ENCODE measurements at places on chromosomes 7 and 10.

GRCh38 chr7:76023002-76023401 lies 24.8 kb downstream of the STYXL1 start:
- DNase-seq: no peak

DNA sequence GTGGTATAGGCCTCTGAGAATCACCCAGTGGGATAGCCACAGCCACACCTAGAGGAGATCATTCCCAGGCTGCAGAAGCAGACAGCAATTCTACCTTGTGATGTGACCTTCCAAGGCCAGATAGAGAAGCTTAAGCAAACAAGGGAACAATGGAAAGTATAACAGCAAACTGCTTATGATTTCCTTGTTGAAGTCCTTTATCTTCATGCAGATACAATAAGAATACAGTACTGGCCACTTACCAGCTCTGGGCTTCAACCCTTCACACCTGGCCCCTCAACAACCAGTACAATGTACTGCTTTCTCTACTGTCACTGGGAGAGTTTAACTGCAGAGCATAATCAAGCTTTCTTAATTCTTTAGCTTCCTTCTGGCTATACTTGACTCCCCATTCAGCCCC lies 22.6 kb upstream of the DDX50 start:
- DNase-seq: no peak

GRCh38 chr7:121777672-121778071 lies 95.3 kb upstream of the PTPRZ1 start:
- no peak for DNase-seq

DNA sequence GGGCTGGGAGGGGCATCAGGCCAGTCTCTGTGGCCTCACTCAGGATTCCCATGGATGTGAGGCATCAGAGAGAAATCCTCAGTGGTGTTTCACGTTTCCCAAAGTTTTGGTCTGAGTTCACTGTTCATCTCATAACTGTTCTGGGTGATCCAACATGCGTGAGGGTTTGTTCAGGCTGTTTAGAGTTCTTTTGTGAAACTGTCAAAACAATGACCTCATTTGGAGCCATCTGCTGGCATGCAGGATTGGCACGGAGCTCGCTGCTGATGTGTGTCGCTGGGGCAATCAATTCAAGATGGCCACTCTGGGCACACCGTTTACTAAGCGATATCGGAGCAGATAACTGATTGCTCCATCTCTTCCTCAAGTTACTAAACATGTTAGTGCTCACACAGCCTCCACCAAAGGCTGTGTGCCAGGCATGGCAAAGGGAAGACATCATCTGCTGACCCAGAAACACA lies 365.6 kb downstream of the WDR11 start:
- DNase-seq: no peak

DNA sequence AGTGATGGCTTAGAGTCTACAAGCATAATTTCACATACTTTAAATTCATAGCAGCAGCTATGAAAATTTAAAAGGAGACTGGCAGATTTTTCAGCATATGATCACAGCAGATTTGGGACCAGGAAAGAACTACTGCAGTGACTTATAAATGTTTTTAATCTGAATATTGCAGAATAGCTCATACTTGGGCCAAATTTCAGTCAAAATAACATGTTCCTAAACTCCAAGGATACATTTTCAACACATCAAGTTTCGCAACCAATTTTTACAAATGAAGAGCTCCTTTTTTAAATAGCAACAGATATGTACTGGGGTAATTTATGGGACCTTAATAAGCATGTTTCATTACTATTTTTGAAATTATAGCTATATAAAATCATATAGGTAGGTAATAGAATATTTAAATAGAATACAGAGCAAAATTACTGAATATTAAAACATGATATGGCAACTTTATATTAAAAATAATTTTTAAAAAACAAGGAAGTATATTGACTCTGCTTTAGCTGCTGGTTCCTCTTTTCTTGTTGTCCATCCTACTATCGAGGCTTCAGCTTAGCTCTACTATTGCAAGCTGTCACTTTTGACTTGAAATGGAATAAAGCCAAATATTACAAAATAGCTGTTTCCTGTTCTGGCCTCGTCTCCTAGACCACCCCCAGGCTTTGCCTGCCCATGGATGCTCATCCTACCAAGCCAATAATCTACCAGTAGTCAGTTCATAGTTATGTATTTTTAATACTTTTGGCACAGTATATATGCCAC lies 123.1 kb downstream of the NRBF2 start:
- DNase-seq: no peak

GRCh38 chr10:50398823-50399222 lies 147.5 kb upstream of the ASAH2 start:
- no peak for DNase-seq
